ENCODE measurements at places on chromosomes 3 and 15.

- DNase-seq, result no peak
Observed at GRCh38 chr3:18556001-18556408, 130.9 kb upstream of the SATB1 start.

DNA sequence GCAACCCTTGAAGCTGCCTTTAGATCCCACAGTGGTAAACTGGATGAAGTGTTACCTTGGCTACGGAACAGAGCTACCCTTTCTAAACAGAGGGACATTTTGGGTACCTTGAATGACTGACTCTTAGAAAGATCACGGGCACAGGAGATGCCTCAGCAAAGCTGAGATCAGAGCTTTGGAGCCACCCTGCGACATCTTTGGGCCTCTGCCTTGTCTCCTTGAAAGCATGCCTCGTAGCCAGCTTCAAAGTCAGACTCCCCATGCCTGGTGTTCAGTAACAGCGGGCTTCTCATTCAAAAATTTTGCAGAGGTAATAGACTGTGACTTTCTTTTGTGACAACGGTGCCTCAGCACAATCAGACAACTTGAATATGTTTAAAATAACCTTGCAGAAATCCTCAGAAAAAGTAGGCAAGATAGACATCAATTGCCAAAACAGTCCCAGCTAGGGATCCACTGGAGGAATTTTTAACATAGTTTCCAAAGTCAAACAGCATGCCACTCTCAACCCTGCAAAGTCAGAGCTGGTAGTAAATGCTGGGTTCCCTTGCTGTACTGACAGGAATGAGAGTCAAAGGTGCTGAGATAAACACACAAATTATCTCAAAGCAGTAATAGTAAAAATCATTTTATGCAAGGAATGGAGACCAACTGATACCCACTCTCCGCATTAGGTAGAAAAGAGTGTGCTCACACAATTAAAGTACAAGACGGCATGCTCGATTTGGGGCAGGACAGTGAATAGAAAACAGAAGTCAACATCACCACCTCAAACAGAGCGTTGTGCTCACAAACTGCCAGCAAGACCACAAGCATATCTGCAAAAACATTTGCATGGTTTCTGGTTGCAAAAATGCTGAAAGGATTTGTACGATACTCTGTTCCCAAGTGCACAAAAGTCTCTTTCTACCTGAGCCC lies 82.1 kb downstream of the MYO1E start:
- DNase-seq, result peak; percentile 59

- DNase-seq, result peak; percentile 59
Observed at GRCh38 chr3:195809796-195810454, 1.8 kb downstream of the MUC4 start.

DNA sequence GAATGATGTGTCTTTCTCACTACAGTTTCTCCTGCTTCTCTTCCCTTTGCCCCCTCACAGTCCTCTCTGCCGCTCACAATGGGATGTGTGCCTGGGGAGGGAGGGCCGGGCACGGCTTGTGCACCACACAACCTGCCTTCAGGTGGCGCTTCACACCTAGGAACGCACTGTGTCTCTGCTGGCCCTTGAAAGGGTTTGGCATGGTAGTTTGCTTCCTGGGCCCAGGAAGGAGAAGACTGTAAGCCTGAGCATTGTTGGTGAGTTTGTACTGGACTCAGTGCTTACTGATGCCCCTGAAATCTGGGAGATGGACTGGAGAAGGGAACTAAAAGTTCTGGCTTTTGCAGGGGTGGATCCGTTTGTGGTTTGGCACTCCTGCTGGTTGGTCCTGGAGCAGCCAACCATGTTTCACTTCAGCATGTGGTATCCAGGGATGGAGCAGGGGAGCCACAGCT lies 9.2 kb downstream of the ALPK3 start:
- peak; percentile 27 for DNase-seq

GRCh38 chr15:38401701-38402100 lies 52.2 kb upstream of the FAM98B start:
- peak; percentile 28 for DNase-seq

DNA sequence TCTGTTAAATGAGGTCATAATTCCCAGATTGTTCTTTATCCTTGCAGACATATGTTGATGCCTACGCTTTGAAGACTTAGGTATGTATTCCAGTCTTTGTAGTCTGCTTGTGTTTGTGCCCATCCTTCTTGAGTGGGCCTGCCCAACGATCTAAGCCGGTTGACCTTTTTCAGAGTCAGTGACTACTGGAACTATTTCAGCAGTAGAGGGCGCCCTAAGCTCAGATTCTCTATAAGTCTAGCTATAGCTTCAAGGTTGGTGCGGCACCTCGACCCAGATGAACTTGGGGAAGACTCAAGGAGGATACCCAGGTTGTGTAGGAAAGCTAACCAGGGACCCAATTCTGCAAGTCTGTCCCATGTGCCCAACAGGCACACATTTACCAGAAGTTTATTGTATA lies 228.8 kb upstream of the PPP2R3A start:
- DNase-seq, result peak; percentile 44

- DNase-seq, result no peak
Observed at GRCh38 chr15:69522361-69522760, 69.7 kb downstream of the RPLP1 start.

DNA sequence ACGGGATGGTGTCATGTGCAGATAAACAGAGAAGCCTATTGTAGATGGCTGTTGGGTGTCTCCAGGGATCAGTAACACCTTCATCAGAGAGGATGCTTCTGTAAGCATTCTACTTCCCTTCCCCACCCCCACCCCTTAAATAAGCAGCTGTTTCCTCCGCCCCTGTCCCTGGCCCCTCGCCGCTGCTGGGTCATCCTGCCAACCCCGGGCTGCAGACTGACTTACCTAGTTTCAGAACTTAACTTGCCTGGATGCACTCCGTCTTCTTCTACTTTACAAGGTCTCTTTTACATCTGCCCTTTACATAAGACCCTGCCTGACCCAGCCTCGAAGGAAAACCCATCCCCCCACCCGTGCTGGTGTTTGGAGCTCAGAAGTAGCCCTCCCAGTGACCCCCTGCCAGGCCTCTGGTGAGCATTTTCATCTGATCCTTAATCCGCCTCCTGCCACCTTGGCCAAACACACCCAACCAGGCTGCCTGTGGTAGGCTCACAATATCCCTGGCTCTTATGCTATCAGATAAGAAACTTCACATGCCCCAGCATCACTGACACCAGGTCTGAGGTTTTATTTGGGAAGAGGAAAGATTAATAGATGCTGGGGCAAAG lies 103.0 kb upstream of the HES1 start:
- no peak for DNase-seq

GRCh38 chr15:96505014-96505413 lies 174.5 kb downstream of the NR2F2 start:
- no peak for DNase-seq

- DNase-seq, result no peak
Observed at GRCh38 chr15:90489944-90490343, 39.8 kb upstream of the CRTC3 start.

DNA sequence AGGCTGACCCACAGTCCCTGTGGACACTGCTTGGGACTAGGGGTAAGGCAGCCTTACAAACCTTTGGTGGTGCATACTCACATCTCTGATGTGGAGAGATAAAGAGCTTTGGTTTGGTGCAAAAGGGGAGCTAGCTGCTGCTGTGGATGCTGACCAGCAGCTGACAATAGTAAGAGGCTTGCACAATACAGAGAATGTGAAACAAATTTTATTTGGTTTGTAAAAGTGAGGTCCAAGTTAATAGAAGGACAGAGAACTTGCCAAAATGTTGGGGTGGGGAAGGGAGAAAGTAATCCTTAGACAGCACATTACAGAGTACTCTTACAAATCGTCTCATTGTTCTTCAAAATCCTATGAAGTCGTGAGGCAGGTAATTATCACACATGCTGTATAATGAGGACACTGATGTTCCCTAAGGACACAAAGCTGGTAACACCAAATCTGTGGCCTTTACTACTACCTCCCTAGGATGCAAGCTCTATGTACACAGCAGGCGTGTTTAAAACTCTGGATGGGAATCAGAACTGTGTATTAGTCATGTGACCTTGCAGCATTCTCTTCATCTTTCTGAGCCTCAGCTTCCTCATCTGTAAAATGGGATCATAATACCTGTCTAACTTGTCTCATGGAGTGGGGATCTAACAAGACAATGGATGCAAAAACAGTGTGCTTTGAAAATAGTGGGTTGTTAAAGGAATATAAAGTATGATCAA lies 21.6 kb downstream of the ARHGAP31 start:
- peak; percentile 36 for DNase-seq

- DNase-seq, result peak; percentile 56
Observed at GRCh38 chr3:154243353-154243752, 80.9 kb downstream of the DHX36 start.

- peak; percentile 16 for DNase-seq
Observed at GRCh38 chr3:179292450-179292849, 30.4 kb upstream of the ZNF639 start.

Data from EH (cell line).